ENCODE measurements at places on chromosomes 7 and 10.

- DNase-seq = no peak
Observed at GRCh38 chr7:6178298-6179029, 94.0 kb downstream of the CYTH3 start.

GRCh38 chr7:19336836-19337383 is 191.7 kb upstream of the FERD3L start:
- DNase-seq = no peak

GRCh38 chr7:139118805-139119485 is 9.4 kb upstream of the ZC3HAV1 start:
- no peak for DNase-seq

DNA sequence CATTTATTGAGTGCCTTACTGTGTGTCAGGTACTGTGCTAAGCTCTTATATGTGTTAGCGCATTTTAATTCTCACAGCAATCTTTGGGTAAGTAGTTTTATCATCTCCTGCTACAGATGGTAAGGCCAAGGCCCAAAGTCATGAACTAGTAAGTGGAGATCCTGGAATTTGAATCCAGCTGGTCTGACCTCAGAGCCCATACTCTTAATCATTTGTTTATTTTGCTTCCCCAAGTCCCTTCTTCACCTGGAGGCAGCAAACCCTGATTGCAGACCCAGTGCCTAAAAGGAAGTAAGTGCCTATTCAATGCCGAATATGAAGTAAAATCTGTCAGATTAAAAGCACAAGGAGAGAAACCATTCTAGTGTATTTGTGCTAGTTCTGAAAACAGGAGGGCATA is 182.9 kb upstream of the TCF7L2 start:
- DNase-seq = no peak

DNA sequence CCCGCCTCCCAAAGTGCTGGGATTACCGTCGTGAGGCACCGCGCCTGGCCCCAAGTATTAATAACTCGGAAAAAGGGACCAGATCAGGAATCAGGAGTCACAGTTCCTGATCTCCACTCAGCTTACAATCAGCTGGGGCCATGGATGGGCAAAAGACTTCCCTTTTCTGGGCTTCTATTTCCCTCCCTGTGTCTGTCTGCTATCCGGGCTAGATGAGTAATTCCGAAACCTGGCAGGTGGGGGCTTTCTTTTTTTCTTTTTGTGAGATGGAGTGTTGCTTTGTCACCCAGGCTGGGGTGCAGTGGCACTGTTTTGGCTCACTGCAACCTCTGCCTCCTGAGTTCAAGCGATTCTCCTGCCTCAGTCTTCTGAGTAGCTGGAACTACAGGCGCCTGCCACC is 11.6 kb downstream of the RPS24 start:
- no peak for DNase-seq

GRCh38 chr7:25580141-25580540 is 351.9 kb upstream of the NPVF start:
- no peak for DNase-seq

DNA sequence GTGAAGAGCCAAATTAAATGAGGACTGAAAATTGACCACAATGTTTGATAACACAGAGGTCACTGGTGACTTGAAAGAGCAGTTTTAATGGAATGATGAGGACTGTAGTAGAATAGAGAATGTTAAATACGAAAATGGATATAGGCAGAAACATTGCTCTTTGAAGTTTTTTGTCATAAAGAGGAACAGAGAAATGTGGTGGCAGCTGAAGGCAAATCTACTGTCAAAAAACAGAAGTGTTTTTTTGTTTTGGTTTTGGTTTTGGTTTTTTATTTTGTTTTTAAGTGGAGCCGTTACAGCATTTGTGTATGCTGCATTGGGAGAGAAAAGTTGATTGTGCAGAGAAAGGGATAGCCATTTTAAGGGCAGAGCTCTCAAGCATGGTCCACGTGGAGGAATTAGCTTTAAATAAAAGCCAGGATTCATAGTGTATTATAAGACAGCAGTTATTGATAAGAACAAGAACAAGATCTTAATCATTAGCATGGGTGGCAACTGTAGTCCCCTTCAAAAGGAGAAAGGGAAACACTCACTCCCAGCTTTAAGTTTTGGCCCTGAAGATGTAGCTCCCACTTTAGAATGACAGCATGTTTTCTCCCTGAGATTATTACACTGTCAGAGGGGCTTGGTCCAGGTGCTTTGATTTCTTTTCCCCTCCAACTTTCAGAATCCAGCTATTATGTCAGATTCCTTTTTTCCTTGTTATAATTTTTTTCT is 156.7 kb upstream of the BET1 start:
- no peak for DNase-seq

GRCh38 chr7:20793694-20794394 is 7.2 kb upstream of the SP8 start:
- DNase-seq = no peak

All from glomerular endothelial cell (primary cell).